ENCODE measurements at places on chromosomes 12 and 14. TPM values are rescaled to one million over a fixed set of nuclear protein-coding genes. Genes with fewer than 3 reads are reported as not detected.
A peak's percentile ranks its signal among the peaks of the same experiment; 100 is the strongest.

DNA sequence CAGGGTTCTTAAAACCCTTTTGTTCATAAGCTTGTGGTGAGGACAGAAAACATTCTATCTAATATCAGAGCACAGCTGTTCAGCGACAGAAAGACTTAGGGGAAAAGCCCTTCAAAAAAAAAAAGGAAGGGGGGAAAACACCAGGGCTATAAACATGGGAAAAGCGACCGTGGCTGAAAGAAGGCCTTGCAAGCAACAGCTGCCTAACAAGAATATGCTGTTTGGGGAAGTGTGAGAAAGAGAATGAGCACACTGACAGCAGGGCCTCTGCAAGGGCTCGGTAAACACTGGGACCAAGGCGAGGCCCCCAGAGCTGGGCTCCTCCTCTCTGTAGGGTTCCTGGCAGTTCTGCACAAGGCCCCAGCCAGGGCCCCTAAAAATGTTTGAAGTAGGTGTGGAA, 27.4 kb upstream of the CCND2 start:
- no peak for DNase-seq

DNA sequence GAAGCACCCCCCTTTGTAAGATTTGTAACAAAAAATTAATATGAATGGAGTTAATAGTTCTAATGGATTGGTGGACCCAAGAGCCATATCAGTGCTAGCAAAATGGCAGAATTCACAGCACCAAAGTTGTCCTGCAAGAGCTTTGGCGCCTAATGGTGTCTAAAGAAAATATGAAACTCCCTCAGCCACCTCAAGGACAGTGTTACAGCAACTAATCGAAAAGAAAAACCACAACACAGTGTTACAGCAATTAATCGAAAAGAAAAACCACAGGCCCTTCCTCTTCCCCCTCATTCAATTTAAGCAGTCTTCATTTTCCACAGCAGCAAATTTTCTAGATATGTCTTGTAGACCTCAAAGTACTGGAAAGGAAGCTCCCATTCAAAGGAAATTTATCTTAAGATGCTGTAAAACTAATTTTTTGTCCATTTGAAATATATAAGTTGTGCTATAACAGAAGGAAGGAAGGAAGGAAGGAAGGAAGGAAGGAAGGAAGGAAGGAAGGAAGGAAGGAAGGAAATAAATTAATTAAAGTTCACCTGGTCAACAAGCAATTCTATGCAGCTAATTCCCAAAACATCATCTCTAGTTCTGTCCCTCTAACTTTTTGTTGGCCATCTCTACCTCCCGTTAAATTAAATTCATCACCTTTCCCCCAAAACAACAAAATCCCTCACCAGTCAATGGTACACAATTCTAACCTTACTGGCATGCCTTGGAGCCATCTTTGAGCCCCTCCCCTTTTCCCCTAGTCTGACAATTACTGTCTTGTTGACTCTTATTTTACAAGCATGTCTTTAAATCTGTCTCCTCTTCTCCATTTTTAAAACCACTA, 17.4 kb downstream of the LRP6 start:
- no peak for DNase-seq

DNA sequence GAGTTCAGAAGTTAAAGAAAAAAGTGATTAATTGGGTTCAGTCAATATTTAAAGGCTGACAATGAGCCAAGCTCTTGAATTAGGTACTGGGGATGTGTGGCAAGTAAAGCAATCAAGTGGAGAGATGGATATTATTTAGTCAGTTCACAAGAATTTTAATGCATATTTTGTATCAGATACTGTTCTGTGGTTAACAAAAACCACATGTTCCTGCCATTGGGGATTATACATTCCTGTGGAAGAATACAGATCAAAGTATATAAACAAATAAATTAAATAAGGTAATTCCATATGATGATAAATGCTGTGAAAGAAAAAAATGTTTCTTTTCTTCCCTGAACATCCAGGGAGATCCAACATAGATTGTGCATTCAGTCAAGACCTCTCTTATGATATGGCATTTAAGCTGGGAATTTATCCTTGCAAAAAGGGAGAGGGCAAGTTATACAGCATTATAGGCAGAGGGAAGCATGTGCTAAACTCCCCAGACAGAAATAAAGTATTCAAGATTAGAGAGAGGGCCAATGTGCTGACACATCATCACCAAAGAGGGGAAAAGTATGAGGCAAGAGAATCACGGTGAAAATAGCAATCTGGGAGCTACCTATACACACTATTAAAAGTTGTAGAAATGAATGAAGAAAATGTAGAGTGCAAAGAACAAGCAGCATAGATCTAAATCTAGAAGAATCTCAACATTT, 17.6 kb upstream of the A2M start:
- no peak for DNase-seq

DNA sequence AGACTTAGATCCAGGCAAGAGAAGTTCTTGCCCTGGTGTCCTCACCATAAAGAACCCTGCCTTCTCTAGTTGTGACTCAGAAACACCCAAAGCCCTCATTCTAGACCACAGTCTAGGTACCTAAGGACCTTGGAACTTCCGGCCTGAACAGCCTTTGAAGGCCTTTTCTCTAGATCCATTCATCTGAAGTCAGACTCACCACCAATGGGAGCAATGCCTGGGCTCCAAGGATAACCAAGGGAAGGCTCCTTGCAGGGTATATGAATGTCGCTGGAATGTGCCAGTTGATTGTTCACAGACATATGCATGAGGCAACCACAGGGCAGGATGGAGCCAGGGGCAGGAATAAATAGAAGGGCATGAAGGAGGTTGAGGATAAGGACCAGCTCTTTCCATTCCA, 86.3 kb downstream of the PLCZ1 start:
- DNase-seq: no peak

DNA sequence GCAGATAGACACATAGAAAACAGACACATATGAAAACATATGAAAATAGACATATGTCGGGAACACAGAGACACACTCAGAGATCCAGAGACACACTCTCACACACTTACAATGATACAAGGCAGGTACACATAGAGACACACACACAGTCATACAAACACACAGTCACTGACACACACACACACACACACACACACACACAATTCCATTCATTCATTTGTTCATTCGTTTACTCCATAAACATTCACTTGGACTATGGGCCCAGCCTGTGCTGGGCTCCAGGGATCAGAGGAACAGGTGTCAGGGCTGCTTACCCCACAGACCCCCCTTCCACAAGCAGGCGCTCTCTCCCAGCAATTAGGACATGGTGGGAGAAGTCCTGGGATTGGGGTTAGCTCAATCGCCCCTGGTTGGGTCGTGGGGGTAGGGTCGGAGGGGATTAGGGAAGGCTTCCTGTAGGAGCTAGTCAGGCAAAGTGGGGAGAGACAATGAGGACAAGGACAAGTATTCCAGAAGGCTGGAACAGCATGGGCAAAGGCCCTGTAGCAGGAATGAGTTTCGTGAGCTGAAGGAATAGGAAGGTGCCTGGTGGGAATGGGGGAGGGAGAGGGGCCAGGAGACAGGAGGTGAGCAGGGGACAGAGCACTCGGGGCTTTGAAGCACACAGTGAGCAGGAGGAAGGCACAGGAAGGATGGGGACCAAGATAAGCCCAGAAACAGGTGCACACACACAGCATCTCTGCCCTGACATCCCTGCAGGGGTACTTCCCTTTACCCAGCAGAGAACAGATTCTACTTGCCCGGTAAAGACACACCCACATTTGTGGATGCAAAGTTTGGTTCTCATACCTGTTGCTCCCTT, 6.5 kb downstream of the RASAL1 start:
- DNase-seq: no peak

GRCh38 chr12:90000721-90001120, 292.1 kb upstream of the ATP2B1 start:
- no peak for DNase-seq

- peak; percentile 85 for DNase-seq
Measured at GRCh38 chr14:67943947-67944346, 124.4 kb downstream of the RAD51B start.

DNA sequence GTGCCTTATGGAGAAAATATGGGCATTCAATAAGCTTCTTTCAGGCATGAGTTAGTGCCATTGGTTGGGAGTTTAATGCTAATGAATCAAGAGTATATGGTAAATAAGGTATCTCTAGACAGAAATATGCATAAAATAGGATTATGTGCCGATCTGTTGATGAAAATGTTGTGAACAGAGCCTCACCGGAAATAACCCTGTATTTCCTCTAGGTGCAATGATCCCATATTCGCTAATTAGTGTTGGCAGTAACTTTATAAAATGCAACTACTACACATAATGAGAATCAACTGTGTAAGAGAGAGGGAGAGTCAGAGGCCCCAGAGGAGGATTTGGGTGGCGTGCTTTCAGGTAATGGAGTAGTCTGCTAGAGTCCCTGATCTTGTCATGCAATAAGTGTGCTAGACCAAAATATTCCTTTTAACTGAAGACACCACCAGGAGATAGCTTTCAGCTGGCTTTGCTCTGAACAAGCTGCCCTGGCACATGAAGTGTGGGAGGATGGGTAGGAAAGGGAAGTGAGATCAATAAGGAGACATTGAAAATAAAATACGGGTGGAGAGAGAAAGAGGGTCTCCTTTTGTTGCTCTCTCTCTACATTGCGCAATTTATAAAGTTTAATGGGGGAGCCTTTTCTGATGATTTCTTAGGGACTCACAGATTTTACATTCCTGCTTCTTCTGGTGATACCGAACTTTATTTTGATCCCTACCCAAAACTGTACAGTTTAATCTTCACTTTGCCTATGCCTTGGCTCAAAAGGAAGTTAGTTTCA, 68.6 kb upstream of the PLXNC1 start:
- DNase-seq: no peak

- DNase-seq: peak; percentile 85
Measured at GRCh38 chr12:32312049-32312670, 87.2 kb upstream of the FGD4 start.

DNA sequence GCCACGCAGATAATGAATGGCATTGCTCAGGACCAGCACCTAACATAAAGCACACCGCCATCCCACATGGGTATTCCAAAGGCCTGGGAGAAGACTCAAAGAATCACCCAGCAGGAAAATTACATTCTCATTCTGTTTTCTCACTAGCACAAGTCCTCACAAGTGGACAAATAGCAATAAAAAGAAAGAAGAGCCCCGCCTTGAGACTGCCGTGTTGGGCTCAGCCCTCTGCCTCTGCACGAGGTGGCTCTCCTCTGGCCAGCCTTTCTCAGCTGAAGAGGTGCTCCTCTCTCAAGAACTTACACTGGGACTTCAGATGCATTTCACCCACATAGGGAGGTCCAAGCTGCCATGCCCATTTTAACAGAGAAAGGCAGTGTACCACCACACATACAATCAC, 207.5 kb downstream of the SPTSSA start:
- DNase-seq: no peak

- DNase-seq: no peak
Measured at GRCh38 chr14:92551044-92551841, 37.7 kb downstream of the RIN3 start.

- no peak for DNase-seq
Measured at GRCh38 chr12:126228936-126229335, 1163.7 kb downstream of the AACS start.

- no peak for DNase-seq
Measured at GRCh38 chr14:81450100-81450531, 50.0 kb upstream of the STON2 start.

DNA sequence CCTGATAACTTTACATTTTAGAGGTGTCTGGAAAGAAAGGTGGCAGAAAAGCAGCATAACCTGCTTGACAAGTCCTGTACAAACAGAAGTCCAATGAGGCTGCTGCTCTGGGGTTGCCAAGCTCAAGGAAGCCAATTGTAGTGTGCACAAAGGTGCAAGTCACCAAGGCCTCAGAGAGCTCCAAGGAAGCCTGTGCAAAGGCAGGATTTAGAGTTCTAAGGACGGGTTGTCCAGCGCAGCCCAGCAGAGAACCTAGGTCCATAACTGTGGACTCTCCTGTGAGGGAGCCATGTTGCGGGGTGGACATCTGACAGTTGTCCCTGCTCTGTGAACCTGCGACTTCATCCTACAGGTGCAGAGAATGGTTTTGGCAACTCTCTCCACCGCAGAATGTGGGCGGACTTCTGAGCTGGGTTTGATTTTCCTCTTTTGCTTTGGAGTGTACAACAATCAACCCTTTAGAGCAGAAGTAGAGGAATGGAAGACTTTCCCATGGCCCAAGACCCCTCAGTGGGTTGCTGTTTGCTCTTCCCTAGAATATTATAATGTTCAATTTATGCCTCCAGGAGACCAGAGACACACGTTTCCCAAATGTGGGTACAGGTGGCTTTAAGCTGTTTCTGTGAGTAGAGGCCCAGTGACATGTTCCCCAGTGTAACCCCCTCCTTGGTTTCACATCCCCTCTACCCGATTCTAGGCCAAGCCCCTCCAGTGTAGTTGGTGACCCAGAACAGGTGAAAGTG, 81.0 kb downstream of the ETV6 start:
- DNase-seq: no peak

DNA sequence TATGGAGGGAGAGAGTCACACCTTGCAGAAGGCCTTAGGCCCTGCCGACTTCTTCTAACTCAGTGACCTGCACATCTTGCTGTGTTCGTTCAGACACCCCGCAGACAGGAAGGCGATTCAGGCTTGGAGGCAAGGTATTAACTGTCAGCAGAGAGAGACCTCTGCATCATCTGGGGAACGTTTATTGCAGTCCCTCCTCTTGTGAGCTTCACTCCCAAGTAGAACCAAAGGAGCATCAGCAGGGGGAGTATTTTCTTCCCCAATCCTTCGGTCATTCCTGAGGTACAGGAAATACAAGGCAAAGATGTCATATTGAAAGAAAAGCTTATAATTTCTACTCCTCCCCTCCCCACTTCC, 217.9 kb downstream of the CRADD start:
- DNase-seq: no peak

- DNase-seq: no peak
Measured at GRCh38 chr14:57508756-57509155, 15.1 kb upstream of the CCDC198 start.

GRCh38 chr12:96988919-96989318, 81.9 kb downstream of the NEDD1 start:
- no peak for DNase-seq

GRCh38 chr12:96130396-96131059, 63.6 kb upstream of the ELK3 start:
- peak; percentile 50 for DNase-seq

- DNase-seq: no peak
Measured at GRCh38 chr12:94954948-94955592, 48.4 kb downstream of the NDUFA12 start.

- no peak for DNase-seq
Measured at GRCh38 chr14:68757618-68758081, 35.2 kb downstream of the ZFP36L1 start.

DNA sequence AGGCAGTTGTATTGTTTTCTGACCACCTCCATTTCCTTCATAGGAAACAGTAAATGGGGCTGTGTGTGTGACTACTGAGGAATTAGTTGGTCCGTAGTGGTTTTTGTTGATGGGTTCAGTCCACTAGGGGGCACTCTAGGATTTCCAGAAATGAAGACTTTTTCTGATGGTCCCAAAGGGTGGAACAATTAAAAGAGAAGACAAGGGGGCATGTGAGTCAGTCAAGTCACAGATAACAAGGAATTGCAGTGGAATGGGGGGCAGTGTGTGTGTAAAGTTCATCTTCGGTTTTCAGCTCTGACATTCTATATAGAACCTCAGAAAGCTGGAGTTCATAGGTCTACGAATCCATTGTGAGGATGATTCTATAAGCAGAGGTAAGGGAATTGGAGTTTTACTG, 186.6 kb upstream of the OR4E1 start:
- DNase-seq: peak; percentile 58

Gene DIO2
- not detected for total RNA-seq

Gene TEX52
- total RNA-seq: not detected

Gene C12orf42
- total RNA-seq: not detected

Gene ZBTB42
- total RNA-seq: 3.8 TPM

Gene FAM222A
- total RNA-seq: 1.7 TPM

Gene ST8SIA1
- total RNA-seq: not detected

Gene LYZ
- not detected for total RNA-seq

Gene VWF
- 2,328 TPM for total RNA-seq

Gene VRTN
- not detected for total RNA-seq

Gene PTHLH
- 1.1 TPM for total RNA-seq

Gene FGF23
- total RNA-seq: not detected

Gene RIPK3
- 5.1 TPM for total RNA-seq
